ENCODE measurements at places on chromosomes 11 and 22.

GRCh38 chr11:14253421-14253820 lies 105.6 kb downstream of the RRAS2 start:
- no peak for DNase-seq

- DNase-seq, result no peak
These were observed 3.2 kb downstream of the JOSD1 start for GRCh38 chr22:38697425-38698089.

DNA sequence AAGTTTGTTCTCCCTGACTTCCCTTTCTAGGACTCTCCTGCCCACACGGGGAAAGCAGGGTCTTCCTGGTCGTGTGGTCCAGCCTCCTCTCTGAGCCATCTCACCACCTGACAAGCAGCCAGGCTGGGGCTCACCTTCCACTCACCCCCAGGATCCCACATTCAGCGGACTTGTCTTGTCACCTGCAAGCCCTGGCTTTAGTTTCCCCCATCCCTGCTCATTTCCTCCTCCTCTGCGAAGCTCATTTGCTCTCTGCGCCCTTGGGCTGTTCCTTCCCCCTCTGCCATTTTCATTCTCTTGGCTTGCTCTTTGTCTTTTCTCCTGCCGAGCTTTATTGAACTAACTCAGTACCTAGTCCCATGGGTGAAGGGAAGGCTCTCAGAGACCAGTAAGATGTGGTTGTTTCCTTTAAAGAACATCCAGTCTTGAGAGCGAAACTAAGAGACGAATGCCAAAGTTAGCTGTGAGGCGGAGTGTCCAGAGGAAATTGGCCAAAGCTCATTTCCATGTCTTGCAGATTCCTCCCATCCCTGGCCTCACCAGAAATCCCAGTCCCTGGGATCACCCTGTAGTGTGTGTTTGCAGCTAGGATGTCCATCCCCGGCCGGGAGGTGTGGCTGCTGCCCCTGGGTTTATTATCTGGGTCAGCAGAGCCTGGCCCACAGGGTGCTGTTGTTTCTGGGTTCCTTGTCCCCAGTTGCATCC lies 2.0 kb downstream of the ST14 start:
- DNase-seq, result no peak

DNA sequence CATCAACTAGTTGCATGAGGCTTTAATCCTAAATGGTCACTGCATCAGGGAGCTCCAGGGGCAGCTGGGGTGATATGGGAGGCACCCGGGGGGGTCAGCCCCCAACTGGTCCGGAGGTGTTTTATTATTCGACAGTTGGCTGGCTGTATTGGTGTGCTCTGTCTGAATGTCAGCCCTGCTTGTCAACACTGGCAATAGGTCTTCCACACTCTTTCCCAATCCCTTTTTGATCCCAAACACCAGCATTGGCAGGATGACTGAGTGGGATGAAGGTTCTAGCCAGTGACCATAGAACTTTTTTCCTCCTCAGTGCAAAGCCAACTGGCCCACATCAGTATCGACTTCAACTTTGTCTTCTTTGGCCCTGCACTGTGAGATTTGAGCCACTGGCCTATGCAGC lies 8.9 kb upstream of the LDLRAD3 start:
- DNase-seq, result no peak

- DNase-seq, result no peak
These were observed 25.6 kb downstream of the PANX1 start for GRCh38 chr11:94154095-94154856.
